Hematopoietic multipotent progenitor cell (in vitro differentiated cells): ENCODE measurements at places on chromosomes 3 and 15. TPM values are rescaled to one million over a fixed set of nuclear protein-coding genes. Genes with fewer than 3 reads are reported as not detected.

The SLC9C1 gene
- 0.54 TPM for total RNA-seq

- DNase-seq = no peak
These were observed 100.7 kb downstream of the SNRPN start for GRCh38 chr15:25055356-25056068.

GRCh38 chr3:9047452-9048346, 84.4 kb upstream of the RAD18 start:
- DNase-seq = no peak

- no peak for DNase-seq
These were observed 17.2 kb downstream of the RASGRF1 start for GRCh38 chr15:79073336-79073735.

DNA sequence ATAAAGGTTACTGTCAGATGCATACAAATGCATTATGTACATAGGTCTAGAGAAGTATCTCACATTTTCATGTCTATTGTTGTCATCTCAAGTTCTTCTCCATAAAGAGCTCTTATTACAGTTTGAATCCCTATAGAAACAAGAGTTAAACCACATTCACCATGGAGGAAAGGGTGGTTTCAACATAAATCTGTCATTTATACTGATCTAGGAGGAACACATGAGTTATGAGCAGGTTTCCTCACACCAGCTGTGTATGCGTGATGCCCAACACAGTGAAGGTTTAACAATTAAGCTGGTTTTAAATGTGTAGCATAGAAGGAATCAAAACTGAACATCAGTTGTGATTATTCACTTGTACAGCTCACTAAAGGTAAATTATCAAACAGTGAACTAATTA, 251.7 kb downstream of the KCNMB2 start:
- no peak for DNase-seq

DNA sequence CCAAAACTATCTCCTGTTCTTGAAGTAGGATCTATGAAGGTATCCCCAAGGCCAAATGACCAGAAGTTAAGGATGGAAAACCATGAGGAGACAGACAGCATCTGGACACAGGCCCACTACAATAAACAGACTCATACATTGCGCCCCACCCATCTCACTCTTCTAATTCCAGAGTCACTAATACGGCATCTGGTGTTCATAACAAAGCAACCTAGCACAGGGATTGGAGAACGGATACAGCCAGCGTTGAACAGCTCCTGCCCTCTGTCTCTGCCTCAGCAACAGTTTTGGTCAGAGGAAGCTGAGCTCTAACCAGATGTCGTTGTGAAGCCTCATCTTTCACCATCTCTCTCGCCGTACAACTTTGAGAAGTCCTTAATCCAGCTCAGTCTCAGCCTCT, 44.5 kb upstream of the CCDC80 start:
- no peak for DNase-seq

DNA sequence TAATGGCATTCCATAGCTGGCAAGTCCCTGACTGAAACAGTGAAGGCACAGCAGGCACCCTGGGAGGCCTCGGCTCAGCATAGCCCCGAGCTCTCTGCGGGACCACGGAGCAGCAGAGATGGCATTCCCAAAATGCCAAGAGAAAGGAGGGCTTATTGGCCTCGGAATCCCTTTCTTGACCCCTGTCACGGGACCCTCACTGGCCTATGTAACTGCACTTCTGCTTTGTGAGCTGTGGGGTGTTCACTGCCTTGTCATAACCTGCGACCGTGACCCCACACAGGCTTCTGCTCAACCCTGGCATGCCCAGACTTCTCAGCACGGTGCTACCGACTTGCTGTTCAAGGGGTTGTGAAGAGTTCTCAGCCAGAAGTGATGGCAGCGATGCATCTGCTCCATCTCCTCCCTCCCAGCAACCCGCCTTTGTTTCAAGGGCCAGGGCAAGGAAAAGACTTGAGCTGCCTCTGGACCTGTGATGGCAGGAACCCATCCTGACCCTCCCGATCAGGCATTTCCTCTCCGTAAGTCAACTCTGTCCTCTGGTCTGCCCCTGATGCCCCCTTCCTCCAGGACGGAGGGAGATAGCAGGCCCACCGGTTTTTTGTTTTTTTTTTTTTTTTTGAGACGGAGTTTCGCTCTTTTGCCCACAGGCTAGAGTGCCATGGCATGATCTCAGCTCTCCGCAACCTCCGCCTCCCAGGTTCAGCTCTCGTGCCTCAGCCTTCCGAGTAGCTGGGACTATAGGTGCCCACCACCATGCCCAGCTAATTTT, 30.5 kb downstream of the EHD4 start:
- no peak for DNase-seq

GRCh38 chr3:138256022-138256421, 68.9 kb downstream of the ARMC8 start:
- DNase-seq = no peak

The TGM4 gene
- not detected for total RNA-seq

- DNase-seq = peak; percentile 36
These were observed 46.3 kb upstream of the ACKR4 start for GRCh38 chr3:132550579-132551305.

The CPNE9 gene
- total RNA-seq = 0.81 TPM

DNA sequence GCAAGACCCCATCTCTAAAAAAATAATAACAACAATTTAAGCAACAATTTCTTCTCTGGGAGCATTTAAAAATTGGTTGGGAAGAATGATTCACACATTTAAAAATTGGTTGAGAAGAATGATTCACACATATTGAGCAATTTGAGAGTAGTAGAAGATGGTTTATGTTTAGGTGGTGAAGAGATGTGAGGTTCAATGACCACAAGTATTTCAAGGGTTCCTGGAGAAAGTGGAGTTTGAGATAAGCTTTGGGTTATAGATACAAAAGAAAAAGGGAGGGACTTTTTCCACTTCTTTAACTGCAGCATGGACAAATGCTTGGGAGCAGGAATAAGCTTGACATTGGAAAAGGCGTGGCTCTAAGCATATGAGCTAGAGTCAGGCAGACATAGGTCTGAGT, 145.7 kb upstream of the NPHP3 start:
- no peak for DNase-seq

The SPINK8 gene
- not detected for total RNA-seq

GRCh38 chr3:138640537-138640936, 32.0 kb downstream of the FAIM start:
- DNase-seq = no peak

DNA sequence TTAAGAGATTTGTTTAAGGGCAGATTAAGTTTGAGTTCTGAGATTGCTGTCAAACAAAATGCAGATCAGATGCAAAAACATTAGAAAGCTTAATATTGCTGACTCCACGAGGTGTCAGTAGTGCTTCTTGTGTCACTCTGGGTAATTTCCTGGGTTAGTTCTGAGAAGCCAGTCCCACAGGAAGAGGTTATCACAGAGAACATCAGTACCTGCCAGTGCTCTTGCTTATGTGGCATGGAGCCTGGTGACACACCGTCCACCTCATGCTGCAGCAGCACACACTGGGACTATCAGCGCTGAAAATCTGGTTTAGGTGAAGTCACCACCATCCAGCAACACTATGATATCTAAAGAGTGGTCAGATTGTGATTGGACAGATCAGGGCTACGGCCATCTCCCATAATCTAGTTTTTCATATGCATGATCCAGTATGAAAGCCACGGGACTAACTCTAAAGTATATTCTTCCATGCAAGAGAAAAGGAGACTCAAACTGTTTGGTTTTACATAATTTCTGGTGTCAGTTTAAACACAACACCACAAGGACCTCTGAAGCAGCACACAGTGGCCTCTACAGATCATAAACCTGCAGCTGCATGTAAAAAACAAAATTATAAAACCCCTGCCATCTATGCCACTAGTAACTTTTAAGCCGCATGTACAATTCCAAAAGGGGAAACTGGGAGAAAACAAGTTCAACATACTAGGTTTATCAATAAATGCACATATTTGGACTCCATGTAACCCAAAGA, 36.1 kb upstream of the MYO5C start:
- peak; percentile 22 for DNase-seq

GRCh38 chr15:91456921-91457320, 356.9 kb downstream of the SV2B start:
- no peak for DNase-seq

DNA sequence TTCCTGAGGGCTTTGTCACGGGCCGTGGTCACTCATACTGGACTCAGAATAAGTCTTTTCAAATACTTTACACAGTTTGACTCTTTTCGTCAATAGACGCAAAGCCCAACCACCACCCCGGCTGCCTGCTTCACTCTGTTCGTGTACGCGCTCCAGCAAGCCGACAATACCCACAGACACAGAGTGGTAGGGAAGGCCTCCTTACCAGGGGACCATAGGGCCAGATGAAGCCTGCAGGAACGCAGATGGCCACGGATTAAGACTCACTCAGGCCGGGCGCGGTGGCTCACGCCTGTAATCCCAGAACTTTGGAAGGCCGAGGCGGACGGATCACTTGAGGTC, 29.7 kb downstream of the EFCAB12 start:
- peak; percentile 23 for DNase-seq

GRCh38 chr3:12395349-12396012, 88.8 kb upstream of the TSEN2 start:
- no peak for DNase-seq

- DNase-seq = no peak
These were observed 44.4 kb downstream of the BTD start for GRCh38 chr3:15645740-15646501.

GRCh38 chr15:100140527-100141308, 201.1 kb downstream of the ADAMTS17 start:
- no peak for DNase-seq

DNA sequence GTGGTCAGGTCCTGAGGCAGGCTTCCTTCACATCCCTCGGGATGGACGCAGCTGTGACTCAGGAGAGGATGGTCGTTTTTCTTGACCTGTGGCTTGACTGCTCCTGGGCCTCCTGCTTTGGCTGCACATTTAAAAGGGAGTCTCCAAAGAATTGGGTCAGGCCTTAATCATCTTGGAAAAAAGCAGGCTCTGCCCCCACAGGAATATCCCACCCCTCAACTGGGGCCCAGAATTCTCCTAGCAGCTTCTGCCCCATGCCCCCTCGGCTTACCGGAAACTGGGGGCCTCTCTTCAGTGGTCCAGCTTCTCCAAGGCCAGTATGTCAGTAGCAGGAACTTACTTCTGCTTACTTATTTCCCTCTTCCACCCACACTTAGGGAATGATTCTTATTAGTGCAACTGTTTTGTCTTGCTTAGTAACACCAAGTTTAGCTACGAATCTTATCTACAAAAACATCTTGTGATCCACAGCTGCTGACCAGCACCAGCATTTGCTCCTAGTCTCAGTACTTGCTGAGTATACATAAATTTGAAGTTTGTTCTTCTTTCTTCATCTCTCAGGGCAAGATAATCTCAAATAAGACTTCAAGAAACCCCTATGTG, 35.7 kb downstream of the ATG7 start:
- DNase-seq = no peak

DNA sequence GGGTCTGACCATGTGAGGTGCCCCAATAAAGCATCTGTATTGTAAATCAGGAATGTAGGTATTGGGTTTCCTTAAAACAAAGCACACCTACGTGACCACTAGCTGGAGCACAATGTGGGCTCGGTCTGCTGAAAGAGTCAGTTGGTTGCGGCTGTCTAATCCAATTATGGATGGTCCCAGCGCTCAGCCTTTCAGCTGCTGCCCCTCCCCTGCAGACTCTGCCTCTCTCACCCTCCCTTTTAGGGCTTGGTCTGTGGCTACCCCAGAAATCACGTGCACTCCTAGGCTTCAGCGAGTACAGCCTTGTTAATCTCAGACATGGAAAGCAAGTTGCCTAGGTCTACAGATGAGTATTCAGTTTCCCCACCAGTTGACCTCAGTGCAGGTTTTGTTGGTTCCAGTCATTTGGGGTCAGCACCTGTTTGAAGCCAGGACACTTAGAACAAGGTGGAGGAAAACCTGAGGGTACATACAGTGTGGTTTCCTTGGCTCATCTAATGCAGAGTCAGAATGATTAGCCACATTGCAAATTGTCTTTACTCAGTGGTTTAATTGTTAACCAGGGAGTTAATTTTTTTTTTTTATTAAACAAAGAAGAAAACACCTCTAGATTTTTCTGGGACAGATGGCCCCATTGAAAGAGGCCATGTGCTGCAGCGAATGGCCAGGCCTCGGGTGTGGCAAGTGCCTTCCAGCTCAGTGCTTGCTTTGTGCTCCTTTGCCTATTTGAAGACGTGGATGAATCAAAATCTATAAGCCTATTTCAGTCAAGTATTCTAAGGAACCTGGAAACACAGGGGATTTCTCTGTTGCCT, 137.7 kb downstream of the IGF1R start:
- no peak for DNase-seq

GRCh38 chr15:95839367-95839782, 491.1 kb upstream of the NR2F2 start:
- DNase-seq = no peak

DNA sequence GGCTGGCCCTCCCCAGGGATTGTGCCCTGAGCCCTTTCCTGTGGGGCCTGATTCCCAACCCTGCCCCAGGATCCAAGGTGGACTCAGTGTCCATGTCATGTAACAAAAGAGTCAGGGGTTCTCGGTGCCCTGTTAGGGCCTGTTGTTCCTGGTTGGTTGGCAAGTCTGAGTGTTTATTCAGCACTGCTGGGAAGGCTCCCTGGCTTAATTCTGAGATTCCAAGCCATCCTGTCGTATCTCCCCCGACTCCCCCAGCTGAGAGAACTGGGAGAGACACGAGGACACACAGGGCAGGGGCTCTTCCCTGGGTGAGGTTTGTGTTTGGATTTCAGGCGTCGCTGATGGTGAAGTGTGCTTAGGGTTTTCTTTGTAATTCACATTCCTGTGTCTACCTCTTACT, 78.3 kb downstream of the EEFSEC start:
- no peak for DNase-seq

- DNase-seq = no peak
These were observed 31.4 kb upstream of the PRTG start for GRCh38 chr15:55774113-55774970.

- no peak for DNase-seq
These were observed 477.7 kb downstream of the ZBBX start for GRCh38 chr3:166902374-166902773.
